Neuronal stem cell (in vitro differentiated cells): ENCODE measurements at places on chromosomes 4 and X.

- no peak overlapping the region for H3K4me3 ChIP-seq
- H3K36me3 ChIP-seq: no peaks in the 10 kb centered on the region
- H3K27me3 ChIP-seq: no peaks in the 10 kb centered on the region
- no peak overlapping the region for H3K27ac ChIP-seq
Observed at GRCh38 chr4:20684852-20685763, 15.2 kb upstream of the PACRGL start.

DNA sequence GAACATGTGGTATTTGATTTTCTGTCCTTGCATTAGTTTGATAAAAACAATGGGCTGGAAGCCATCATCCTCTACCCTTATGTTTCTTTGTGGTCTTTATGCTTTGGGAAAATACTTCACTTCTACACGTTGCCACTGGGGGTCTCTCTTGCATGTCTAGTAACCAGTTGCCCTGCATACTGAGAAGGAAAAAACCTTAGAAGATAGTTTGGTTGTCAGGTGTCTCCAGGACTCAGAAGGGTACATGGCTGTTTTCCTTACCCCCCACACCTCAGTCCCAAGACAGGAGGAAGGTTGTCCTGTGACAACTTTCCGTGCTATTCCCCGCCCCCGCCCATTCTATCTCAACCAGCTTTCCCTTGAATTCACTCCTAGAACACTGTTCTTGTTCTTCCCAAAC lies 62.1 kb upstream of the LANCL3 start:
- H3K4me1 ChIP-seq: no peaks in the 10 kb centered on the region
- H3K27ac ChIP-seq: no peak overlapping the region
- H3K27me3 ChIP-seq: no peaks in the 10 kb centered on the region
- DNase-seq: no peak
- H3K36me3 ChIP-seq: no peaks in the 10 kb centered on the region

GRCh38 chrX:253451-254297 lies 27.5 kb upstream of the PLCXD1 start:
- H3K4me3 ChIP-seq: no peak overlapping the region
- H3K27ac ChIP-seq: no peak overlapping the region
- DNase-seq: no peak
- H3K27me3 ChIP-seq: no peaks in the 10 kb centered on the region
- H3K36me3 ChIP-seq: no peaks in the 10 kb centered on the region

GRCh38 chrX:22063284-22063683 lies 31.2 kb downstream of the PHEX start:
- H3K4me3 ChIP-seq: no peak overlapping the region
- peak; percentile 12 for DNase-seq
- no peaks in the 10 kb centered on the region for H3K4me1 ChIP-seq
- H3K27me3 ChIP-seq: no peaks in the 10 kb centered on the region

GRCh38 chr4:186485561-186486062 lies 69.8 kb downstream of the MTNR1A start:
- no peaks in the 10 kb centered on the region for H3K27me3 ChIP-seq
- H3K27ac ChIP-seq: peak overlapping the region; percentile 97
- peak overlapping the region; percentile 50 for H3K4me3 ChIP-seq
- H3K36me3 ChIP-seq: no peaks in the 10 kb centered on the region

DNA sequence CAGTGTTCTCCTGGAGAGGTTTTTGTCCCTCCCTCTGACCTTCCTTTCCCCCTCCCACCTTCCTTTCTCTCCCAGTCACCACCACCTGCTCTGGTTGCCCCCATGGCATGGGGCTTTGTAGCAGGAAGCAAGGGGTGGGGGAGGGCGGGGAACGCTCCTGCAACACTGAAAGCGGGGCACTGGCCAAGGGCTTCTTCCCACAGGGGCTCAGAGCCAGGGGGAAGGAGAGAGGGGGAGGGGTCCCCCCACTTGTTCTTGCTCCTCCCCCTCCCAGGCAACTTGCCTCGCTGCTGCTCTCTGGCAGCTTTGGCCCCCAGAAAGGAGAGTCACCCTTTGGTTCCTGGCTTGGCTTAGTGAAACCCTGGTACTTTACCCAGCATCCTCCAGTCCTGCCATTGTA lies 48.4 kb downstream of the BCORL1 start:
- peaks cover 31% of the 10 kb centered on the region for H3K36me3 ChIP-seq
- H3K4me1 ChIP-seq: no peaks in the 10 kb centered on the region
- H3K4me3 ChIP-seq: no peak overlapping the region
- no peaks in the 10 kb centered on the region for H3K27me3 ChIP-seq
- H3K27ac ChIP-seq: no peak overlapping the region
- DNase-seq: no peak

DNA sequence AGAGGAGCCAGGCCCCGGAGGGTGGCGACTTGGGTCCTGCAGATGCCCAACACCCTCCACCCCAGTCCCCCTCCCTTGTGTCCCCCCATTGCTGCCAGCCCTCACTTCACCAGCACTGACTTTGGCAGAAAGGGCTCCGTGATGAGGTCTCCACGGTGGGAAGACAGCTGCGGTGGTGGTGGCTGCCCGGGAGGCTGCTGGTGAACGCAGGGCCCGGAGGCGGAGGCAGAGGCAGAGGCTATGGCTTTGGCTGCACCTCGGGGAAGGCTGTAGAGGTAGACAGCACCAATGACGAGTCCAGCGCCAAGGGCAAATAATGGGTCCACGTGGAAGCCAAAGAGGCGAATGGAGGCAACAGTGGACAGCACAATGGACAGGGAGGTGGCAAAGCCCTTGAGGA lies 6.8 kb downstream of the SLC35A2 start:
- no peaks in the 10 kb centered on the region for H3K27me3 ChIP-seq
- H3K4me1 ChIP-seq: no peaks in the 10 kb centered on the region
- no peak overlapping the region for H3K4me3 ChIP-seq
- H3K36me3 ChIP-seq: peaks cover 8% of the 10 kb centered on the region
- no peak for DNase-seq

- H3K4me1 ChIP-seq: peaks cover 2% of the 10 kb centered on the region
- H3K36me3 ChIP-seq: no peaks in the 10 kb centered on the region
- H3K27ac ChIP-seq: no peak overlapping the region
- no peak overlapping the region for H3K4me3 ChIP-seq
Observed at GRCh38 chrX:134554291-134554690, 94.3 kb downstream of the HPRT1 start.

GRCh38 chr4:18014269-18014668 lies 7.3 kb downstream of the LCORL start:
- no peaks in the 10 kb centered on the region for H3K27me3 ChIP-seq
- H3K36me3 ChIP-seq: no peaks in the 10 kb centered on the region
- no peaks in the 10 kb centered on the region for H3K4me1 ChIP-seq
- H3K4me3 ChIP-seq: no peak overlapping the region

- no peak overlapping the region for H3K4me3 ChIP-seq
- no peaks in the 10 kb centered on the region for H3K4me1 ChIP-seq
- H3K27me3 ChIP-seq: no peaks in the 10 kb centered on the region
- no peaks in the 10 kb centered on the region for H3K36me3 ChIP-seq
Observed at GRCh38 chr4:106522839-106523238, 154.3 kb upstream of the GIMD1 start.

DNA sequence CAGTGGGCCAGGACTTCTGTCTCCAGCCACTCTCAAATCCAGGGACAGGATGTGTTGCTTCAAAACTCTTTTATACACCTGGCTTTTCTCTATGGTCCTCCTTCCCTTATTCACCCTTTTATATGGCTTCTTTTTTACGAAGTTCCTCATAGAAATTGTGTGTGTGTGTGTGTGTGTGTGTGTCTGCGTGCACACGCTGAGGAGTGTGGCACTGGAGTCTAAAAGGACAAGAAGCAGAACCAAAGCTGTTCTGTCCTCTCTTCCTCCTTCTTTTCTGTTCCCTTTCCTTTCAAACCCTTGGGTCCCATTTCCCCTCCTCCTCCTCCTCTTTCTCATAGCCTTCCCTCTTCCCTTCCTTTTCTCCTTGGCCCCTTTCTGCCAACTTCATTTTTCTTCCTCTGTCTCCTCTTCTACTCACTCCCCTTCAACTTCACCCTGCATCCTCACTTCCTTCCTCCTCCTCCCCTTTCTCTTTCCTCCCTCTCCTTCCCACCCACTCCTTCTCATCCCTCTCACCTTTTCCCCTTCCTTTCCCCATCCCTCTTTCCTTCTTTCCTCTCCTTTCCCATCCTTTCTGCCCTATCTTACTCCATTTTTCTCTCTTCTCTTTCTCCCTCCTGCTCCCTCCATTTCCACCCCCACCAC lies 360.5 kb downstream of the MID1IP1 start:
- H3K4me1 ChIP-seq: no peaks in the 10 kb centered on the region
- no peak for DNase-seq
- H3K27me3 ChIP-seq: peaks cover 28% of the 10 kb centered on the region
- no peak overlapping the region for H3K4me3 ChIP-seq
- no peaks in the 10 kb centered on the region for H3K36me3 ChIP-seq

DNA sequence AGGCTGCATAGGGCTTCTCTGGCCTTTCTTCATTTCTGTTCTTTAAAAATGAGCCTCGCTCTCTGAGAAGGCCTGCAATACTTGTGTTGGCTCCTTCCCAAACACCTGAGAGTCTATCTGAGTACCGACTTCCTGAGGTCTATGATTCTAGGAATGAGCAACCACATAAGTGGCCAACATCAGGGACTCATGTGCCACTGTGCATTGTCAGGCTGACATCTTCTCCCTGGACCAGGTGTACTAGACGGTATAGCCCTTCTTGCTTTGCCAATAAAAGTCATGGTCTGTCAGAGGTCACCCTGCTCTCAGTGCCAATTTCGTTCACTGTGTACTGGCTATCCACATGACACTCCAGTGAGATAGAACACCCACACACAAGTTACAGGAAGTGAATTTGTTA lies 67.4 kb upstream of the EPHA5 start:
- no peak overlapping the region for H3K4me3 ChIP-seq
- no peak for DNase-seq
- H3K27me3 ChIP-seq: no peaks in the 10 kb centered on the region
- H3K27ac ChIP-seq: no peak overlapping the region

DNA sequence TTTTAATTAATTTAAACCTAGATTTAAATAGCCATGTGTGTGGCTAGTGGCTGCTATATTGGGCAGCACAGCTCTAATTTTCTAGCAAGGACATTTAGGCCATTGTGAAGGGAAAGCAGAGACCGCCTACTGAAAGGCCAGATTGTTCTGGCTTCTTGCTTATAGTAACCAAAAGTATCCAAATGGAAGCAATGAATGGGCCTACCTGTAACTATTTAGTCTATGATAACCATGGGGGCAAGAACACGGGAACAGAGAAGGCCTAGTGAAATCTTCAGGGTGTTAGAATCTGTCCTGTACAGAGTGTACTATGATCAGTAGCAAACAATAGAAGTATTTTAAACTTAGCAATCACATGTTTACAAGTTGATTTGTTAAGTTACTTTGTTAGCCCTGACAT lies 16.5 kb upstream of the HPRT1 start:
- H3K36me3 ChIP-seq: no peaks in the 10 kb centered on the region
- H3K27me3 ChIP-seq: no peaks in the 10 kb centered on the region
- no peaks in the 10 kb centered on the region for H3K4me1 ChIP-seq
- H3K27ac ChIP-seq: no peak overlapping the region

- H3K27me3 ChIP-seq: peaks cover 3% of the 10 kb centered on the region
- peaks cover 6% of the 10 kb centered on the region for H3K4me1 ChIP-seq
- H3K27ac ChIP-seq: no peak overlapping the region
- H3K36me3 ChIP-seq: no peaks in the 10 kb centered on the region
- DNase-seq: no peak
- H3K4me3 ChIP-seq: no peak overlapping the region
Observed at GRCh38 chr4:89247951-89248350, 59.6 kb downstream of the GPRIN3 start.

DNA sequence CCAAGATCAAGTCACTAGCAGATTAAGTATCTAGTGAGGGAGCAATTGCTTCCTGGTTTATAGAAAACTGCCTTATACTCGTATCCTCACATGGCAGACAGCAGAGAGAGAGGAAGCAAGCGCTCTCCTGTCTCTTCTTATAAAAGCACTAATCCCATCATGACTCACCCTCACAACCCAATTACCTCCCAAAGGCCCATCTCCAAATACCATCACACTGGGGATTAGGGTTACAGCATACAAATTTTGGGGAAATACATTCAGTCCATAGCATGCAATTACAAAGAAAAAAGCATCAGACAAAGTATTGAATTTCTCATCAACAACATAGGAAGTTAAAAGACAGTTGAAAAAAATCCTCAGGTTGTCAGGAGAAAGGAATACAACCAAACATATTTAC lies 292.6 kb downstream of the IQCM start:
- no peak overlapping the region for H3K27ac ChIP-seq
- H3K4me1 ChIP-seq: no peaks in the 10 kb centered on the region
- no peaks in the 10 kb centered on the region for H3K27me3 ChIP-seq
- no peaks in the 10 kb centered on the region for H3K36me3 ChIP-seq
- DNase-seq: no peak

DNA sequence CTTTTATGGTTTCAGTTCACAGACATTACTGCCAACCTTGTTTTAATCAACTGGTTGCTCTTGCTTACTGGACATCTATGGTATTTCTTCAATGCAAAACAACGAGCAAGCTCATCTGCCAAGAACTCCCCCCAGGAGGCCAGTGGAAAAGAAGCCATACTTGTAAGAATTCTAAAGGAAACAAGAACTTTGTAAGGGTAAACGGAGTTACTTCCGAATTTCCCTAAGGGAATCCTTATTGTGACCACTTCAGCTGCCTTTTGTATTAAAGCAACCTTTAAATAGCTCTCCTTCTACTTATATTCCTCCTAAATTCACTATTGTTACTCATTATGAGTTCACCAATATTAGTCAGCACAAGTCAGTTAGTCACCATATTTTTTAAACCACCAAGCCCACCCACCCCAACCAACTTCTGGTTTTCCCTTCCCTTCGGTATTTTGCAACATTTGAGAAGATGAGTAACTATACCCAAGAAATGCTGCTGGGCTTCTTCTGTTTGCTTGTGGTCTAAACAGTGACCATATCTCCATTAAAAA lies 602.8 kb upstream of the DIPK2B start:
- H3K36me3 ChIP-seq: peaks cover 12% of the 10 kb centered on the region
- peaks cover 7% of the 10 kb centered on the region for H3K4me1 ChIP-seq
- no peak for DNase-seq
- no peaks in the 10 kb centered on the region for H3K27me3 ChIP-seq
- no peak overlapping the region for H3K4me3 ChIP-seq
- peak overlapping the region; percentile 22 for H3K27ac ChIP-seq

- peaks cover 2% of the 10 kb centered on the region for H3K4me1 ChIP-seq
- no peaks in the 10 kb centered on the region for H3K36me3 ChIP-seq
- no peak for DNase-seq
Observed at GRCh38 chrX:462853-463252, 76.1 kb upstream of the PPP2R3B start.

- H3K4me1 ChIP-seq: no peaks in the 10 kb centered on the region
- no peaks in the 10 kb centered on the region for H3K27me3 ChIP-seq
- DNase-seq: no peak
- no peak overlapping the region for H3K4me3 ChIP-seq
Observed at GRCh38 chrX:39150220-39150619, 349.0 kb downstream of the MID1IP1 start.
